ENCODE measurements at places on chromosomes 11 and 22.

GRCh38 chr11:82720267-82721065 is 13.2 kb downstream of the FAM181B start:
- DNase-seq, result no peak

DNA sequence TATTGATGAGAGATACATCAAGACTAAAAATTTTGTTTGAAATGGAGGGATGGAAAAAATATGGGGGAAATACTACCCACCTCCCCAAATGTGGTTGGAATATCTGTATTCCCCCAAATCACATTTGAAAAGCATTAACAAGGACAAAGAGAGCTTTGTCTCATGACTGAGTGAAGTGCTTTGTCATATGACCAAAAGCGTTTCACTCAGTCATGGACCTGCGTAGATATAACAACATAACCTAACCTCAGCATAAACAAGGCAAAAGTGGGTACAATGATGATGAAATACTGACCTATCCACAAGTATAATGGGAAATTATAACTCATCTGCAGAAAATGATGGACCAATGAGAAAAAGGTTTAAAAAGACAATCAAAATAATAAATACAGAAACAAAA is 418.3 kb downstream of the TBC1D22A start:
- DNase-seq, result no peak

DNA sequence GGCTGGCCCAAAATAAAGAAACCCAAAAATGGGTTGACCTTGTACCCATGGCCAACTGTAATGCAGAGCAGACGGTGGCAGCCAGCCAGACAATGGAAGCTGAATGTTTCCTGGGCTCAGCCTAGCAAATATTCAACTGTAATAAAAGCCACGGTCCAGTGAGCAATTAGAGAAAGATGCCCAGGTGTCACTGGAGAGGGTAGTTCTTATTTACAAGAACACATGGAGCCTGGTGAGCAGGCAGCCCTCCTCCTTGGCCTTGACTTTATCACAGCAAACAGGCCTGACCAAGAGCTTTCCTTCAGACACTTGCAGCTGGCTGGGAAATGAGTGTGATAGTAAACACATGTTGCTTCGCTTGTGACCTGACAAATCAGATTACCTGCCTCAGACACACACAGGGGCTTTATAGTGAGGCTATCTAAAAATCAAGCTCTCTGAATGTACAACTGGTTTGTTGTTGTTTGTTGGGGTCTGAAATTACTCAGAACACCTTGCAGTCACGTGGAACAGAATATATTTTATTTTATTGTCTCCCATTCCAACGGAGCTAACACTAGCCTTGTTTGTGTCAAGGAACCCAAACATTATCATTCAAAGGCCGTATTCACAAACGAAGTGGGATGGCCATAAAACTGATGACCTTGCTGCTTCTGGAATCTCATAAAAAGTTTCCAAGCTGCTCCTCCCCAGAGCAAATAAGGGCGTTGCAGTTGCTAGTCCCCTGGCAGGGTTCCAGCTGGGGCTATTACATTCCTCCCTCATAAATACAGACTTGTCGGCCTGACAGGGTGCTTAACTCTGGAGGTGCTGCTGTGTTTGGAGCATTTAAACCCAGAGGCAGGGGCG is 161.1 kb downstream of the BBOX1 start:
- DNase-seq, result peak; percentile 70

DNA sequence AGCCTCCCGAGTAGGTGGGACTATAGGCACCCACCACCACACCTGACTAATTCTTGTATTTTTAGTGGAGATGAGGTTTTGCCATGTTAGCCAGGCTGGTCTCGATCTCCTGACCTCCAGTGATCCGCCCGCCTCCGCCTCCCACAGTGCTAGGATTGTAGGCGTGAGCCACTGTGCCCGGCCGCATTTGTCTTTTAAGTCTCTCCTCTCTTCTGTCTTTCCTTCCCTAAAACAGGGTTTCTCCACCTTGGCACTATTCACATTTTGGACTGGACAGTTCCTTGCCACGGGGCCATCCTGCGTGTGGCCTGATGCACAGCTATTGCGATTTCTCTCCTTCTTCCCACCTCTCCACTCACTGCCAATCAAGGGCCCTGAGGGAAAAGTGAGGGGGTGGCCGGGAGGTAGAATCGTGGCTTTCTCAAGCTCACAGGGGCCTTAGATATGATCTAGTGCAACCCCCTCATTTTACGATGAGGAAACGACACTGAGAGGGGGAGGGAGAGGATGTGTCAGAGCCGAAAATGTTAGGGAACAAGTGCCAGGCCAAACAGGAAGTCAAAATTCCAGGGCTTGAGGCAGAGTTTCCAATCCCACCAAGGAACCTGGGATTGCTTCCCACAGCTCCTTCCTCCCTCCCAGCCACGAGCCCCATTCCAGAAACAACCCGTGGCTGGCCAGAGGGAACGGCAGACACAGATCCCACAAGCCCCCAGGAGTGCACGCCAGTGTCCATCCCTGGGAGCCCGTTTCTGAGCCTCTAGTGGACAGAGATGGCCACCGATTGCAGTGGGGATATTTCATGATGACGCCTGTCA is 21.2 kb downstream of the SCGB1A1 start:
- DNase-seq, result no peak

GRCh38 chr11:105233285-105233684 is 93.7 kb upstream of the CARD18 start:
- no peak for DNase-seq

DNA sequence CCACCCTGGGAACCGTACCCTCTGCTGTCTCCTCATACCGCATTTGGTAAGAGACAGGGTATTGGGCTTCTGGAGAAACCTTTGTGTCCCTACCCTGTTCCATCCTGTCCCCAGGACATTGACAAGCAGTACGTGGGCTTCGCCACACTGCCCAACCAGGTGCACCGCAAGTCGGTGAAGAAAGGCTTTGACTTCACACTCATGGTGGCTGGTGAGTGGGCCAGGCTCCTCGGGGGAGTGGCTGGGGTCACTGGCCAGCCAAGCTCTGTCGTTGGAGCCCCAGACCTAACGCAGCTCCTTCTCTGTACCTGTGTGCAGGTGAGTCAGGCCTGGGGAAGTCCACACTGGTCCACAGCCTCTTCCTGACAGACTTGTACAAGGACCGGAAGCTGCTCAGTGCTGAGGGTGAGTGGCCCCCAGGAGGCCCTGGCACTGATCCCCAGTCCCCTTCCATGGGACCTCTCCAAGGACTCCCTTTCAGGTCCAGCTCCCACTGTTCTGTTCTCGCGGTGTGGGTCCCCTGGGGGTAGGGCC is 3.8 kb upstream of the GP1BB start:
- no peak for DNase-seq

DNA sequence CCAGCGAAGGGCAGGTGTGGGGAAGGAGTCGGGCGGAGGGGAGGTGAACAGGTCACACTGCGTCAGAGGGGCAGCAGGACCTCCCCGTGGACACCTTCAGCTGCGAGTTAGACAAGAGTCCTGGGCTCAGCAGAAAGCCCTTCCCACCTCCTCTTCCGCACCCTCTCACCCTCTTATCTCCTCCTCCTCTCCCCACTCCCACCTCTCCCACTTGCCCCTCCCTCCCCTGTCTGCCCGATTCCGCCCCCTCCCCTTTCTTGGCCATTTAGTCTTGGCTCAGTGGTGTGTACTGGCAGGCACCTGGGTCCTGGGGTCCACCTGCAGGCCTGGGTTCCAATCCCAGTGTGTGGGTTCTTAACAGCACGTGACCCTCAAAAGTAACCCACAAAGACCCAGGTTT is 37.2 kb downstream of the CYTH4 start:
- DNase-seq, result no peak

DNA sequence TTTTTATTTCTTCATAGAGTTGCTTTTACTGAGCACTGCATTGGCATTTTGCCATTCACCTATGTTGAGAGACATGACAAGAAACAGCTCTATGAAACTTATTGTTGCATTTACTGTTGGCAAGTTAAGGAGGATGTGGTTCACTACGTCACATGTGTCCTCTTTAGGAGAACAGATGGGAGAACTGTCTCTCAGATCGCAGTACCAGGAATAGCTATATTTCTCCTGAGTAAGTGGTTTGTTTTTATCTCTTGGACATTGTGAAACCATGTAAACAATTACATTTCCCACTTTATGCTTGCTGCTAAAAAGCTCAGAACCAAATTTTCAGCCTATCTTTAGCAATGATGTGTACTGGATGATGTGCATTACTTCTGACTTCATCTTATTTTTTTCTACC is 34.8 kb upstream of the PSMA1 start:
- no peak for DNase-seq

DNA sequence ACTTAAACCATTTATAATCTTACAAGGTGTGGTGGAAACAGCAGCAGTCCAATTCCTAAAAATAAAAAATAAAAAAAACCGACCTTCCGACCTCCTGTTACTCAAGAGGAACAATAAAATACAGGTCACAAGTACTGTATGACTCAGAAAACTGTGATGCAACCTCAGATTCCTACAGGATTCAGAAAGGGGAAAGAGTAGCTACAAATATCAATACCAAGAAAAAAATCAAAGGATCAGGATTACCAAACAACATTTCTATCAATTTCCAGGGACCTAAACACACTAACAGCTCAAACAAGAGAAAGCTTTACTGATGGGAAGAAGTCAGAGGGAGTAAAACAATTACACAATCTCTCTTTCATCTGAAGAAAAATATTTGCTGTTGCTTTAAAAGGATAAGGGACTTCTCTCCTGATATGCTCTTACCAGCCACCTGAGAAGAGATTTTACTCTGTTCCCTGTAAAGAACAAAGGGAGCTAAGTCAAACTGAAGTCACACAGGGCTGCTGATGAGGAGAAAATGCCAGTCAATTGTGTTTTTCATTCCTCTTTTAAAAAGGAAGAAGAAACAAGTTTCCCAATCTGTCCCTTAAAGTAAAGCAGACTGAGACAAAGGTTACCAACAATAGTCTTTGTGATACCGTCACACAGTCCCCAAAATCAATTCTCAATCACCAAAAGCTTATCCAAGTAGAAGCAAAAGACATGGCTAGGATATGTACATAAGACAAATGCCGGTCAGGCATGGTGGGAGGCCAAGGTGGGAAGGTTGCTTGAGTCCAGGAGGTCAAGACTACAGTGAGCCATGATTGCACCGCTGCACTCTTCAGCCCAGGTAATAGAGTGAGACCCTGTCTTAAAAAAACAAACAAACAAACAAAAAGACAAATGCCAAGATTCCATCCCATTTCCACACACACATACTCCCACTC is 39.3 kb downstream of the AMBRA1 start:
- DNase-seq, result peak; percentile 44

GRCh38 chr11:87038235-87038977 is 672 bp downstream of the TMEM135 start:
- DNase-seq, result no peak

DNA sequence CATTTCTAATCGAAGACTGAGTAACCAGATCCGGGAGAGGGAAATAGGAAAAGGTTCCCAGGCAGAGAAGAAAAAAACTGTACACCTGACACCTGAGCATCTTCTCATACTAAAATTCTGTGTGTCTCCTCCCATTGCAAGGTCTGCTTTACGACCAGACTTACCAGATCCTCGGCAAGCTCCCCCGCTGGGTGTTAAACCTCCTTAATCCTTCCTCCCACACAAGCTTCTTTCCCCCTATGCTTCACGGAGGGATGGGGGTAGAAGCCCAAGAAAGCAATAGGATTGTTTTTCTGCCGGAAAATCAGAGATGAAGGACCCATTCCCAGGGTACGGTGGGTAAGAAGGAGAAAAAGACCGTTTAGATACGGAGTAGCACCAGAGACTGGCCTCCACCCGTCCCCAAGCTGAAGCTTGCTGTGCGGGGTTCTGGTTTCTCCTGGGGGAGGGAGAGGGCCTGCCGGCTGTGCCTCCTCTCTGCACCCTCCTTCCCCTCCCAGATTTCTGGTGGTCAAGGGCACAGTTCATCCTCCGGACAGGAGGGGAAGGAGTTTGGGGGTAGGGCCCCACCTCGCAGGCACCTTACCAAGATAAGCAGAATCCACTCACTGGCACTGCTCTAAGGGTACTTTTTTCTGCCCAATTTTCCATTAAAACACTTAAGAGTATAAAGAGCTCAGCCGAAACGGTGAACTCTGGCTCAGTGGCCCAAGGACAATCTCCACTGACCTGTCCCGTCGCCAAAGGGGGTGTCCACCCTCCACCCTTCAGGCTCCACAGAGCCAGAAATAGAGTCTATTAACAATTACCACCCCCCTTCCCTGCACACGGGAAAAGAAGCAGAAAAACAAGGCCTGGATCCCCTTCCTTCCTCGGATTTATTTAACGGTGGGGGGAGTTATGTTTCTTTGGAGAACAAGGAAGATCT is 1.2 kb downstream of the TOB2 start:
- DNase-seq, result no peak

DNA sequence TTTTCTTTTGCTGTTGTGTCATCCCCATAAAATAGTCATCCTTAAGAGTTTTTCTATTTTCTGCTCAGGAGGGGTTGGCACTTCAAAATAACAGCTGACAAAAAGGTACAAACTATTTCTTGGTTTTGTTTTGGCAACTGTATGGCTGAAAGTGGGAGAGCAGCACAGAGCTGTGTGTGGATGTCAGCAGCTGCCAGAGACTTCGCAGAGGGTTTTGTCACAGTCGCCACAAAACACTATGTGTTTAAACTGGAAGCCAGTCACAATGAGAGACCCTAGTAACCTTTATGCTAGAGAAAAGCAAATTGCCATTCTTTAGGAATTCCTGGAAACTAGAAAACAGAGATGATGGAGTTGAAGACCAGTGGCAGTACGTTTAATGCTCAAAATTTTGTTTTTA is 189.6 kb upstream of the CCDC90B start:
- no peak for DNase-seq

DNA sequence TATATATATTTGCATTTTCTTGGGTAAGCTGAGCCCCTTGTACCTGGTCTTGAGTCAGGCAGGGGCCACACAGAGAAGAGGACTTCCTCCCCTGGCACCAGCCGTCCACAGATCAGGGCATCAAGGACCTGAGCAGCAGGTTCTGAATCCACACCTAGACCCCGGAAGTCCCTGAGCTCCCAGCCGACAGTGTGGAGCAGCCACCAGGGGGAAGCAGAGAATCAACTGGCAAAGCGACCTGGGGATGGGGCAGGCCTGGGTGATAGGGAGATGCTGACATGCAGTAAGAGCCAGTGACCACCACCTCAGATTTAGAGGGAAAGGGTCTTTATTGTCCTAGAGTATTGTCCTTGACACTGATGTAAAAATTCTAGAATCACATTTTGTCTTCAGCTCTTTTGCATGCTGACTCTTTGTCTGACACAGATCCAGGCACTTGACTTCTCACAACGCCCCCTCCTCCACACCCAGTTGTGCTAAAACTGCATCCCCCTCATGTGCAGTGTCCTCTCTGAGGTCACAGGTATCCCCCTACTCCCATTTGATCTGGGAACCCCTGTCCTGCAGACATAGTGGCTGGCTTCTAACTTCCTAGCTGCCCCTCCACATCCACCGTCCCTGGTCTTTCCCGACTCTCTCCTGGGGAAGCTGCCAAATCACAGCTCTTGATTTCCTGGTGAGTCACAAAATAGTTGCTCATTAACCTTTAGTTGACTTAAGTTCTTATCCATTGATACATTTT is 109.3 kb downstream of the GGTLC2 start:
- no peak for DNase-seq

GRCh38 chr11:41659985-41660384 is 200.5 kb upstream of the LRRC4C start:
- no peak for DNase-seq
